ENCODE measurements at places on chromosomes 4 and X.

GRCh38 chrX:13699183-13699826 lies 10.4 kb downstream of the RAB9A start:
- DNase-seq = no peak

- peak; percentile 13 for DNase-seq
These were observed 408 bp downstream of the TMEM33 start for GRCh38 chr4:41935652-41936021.

DNA sequence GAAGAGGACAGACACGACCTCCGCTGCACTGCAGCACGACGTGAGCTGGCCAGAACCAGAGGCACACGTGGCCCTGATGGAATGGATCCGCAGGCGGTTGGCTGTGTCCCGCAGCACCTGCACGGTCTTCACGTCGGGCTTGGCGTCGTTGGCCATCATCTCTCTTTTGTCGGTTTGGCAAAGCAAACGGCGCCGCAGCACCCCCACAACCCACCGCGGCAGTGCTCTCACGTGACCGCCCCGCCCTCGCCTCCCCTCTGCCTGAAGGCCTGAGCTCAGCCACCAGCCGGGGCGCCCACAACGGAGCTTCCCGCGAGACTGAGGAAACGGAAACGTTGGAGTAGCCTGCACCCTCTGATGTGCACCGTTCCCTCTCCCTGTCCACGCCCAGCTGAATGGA lies at the start of gene TKTL2:
Gene TKTL2 (minus strand): TSS at position 179 of the 400 bp plus-strand sequence. CDS start 20 bp downstream, at position 159.
- no peak for DNase-seq

GRCh38 chrX:72006461-72006860 lies 95.8 kb downstream of the NHSL2 start:
- DNase-seq = no peak

DNA sequence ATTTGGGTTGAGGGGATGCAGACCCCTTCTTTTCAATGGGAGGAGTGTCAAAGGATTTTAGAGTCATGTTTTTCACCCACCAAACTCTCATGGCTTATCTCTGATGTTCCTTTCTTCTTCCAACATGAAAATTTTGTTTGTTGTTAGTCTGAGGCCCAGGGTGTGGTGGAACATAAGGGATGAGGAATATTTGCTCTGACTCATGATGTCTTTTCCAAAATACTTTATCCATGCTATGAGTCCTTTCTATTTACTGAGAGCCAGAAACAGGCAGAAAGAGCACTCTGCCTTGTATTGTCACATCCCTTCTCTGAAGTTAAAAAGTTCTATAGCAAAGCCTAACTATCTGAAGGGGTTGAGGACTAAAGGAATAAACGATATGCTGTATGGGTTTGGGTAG lies 61.6 kb upstream of the GYPA start:
- no peak for DNase-seq

DNA sequence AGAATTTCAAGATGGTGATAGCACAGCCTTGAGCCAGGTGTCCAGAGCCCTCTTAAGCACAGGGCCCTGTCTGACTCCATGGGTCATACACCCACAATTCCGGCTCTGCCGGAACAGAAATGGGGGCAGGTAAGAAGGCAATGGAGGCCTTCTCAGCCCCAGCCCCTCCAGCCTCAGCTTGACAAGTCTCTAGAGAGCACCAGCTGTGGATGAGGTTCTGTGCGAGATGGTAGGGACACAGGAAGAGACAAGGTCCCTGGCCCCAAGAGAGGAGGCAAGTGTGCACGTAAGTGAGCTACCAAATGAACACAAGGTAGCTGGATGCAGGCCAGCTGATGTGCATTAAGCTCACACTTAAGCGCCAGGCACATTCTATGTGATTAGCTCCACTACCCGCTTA lies 2.4 kb upstream of the PRRG3 start:
- DNase-seq = no peak

- DNase-seq = no peak
These were observed 821 bp downstream of the PLK4 start for GRCh38 chr4:127881563-127881864.

GRCh38 chrX:154409222-154409871 lies at the start of gene DNASE1L1:
DNASE1L1 (minus strand) TSS chrX:154409254; CDS start chrX:154405568, 3,686 bp downstream.
- DNase-seq = no peak

GRCh38 chr4:87819281-87819919 lies 13.4 kb upstream of the MEPE start:
- no peak for DNase-seq

Measured in T-helper 2 cell (primary cell).